ENCODE measurements at places on chromosomes 13 and 19.

GRCh38 chr19:52901842-52902241, 4.4 kb upstream of the ZNF320 start:
- no peak for DNase-seq

- no peak for DNase-seq
These were observed 39.1 kb downstream of the SMAD9 start for GRCh38 chr13:36880961-36881360.

- DNase-seq: no peak
These were observed 63.4 kb downstream of the KDM4B start for GRCh38 chr19:5032101-5032967.

DNA sequence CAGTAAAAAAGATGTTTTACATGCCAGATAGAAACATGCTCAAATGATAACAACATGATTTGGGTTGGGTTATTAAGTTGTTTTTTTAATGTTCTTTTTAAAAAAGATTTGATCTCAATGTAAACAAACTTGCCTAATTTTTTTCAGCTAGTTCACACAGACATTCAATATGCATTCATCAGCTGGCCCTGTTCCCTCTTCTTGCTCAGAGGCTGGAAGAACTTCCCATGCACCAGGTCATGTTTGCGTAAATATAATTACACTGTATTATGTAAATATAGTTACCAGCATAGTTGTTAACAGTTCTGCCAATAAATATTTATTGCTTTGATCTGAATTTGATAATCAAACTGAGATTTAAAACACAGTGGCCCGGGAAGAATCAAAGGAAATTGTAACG, 70.6 kb downstream of the ATP11A start:
- no peak for DNase-seq

DNA sequence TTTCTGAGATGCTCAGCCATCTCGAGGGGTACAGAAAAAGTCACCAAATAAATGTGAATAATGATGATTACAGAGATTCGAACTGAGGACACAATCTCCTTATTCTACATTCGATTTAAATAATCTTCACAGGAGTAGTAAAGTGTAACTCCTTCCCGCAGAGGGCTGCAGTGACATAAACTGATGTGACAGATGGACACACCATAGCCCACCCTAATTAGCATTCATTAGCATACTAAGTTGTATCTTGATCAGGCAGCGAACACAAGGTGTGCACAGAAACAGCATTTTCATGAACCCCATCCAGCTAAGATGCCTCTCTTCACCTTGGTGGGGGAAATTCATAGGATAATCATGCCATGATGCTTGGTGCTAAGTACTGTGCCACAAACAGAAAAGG, 83.0 kb downstream of the TNFSF11 start:
- no peak for DNase-seq

- DNase-seq: no peak
These were observed 1.0 kb downstream of the SMIM24 start for GRCh38 chr19:3479177-3479833.

DNA sequence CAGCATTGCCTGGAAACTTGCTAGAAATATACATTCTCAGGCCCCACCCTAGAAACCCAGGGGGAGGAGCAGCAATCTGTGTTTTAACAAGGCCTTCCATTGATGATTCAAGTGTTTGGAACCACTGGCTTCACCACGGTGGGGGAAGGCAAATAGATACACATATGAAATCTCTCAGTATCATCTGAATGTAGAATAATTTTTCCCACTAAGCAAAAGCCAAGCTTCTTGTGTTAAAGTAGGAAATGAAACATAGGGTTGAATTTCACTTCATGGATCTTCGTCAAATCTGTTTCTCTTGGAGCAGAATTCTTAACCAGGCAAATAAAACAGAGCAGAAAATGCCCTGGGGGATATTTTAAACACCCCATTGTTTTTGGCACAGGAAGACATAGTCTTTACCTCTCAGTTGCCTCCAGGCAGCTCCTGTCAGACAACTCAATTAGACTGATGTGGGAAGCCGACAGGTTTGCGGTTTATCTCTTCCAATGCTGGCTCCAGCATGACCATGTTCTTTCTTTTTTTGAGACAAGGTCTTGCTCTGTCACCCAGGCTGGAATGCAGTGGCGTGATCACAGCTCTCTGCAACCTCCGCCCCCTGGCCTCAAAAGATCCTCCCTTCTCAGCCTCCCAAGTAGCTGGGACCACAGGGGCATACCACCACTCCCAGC, 213.0 kb downstream of the FOXO1 start:
- DNase-seq: no peak

DNA sequence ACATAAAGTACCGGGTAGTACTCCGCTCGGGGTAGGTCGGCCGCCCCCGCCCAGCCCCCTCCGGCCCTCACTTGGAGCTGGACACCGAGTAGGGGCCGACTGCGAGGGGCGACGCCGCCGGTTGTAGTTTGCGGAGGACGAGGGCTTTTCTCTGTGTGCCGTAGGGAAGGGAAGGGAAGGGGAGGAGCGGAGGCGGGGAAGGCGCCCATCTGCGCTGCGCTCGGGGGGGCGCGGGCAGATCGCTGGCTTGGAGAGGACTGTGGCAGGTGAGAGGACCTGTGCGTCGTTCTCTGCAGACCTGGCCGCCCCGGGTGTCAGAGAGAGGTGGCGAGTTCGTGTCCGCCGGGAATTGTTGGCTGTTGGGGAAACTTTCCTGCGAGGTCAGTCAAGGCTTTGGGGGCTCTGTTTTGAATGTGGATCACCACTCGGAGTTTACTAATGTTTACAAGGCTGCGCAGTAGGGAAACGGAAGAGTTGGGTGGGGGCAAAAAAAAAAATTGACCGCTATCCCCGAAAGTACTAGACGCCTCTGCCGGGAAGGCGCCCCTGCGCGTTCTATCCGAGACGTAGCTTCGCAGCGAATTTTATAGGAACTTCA, 1.4 kb downstream of the ING1 start:
- no peak for DNase-seq

DNA sequence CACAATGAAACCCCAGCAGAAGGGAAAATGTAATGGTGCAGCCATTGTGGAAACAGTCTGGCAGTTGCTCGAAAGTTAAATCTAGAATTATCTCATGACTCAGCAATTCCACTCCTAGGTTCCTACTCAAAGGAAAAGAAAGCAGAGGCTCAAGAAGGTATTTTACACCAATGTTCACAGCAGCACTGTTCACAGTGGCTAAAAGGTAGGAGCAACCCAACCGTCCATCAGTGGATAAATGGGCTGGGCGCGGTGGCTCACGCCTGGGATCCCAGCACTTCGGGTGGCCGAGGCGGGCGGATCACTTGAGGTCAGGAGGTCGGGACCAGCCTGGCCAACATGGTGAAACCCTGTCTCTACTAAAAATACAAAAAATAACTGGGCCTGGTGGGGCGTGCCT, 25.9 kb downstream of the ZFR2 start:
- no peak for DNase-seq

GRCh38 chr13:33869005-33869404, 51.1 kb downstream of the RFC3 start:
- DNase-seq: no peak

DNA sequence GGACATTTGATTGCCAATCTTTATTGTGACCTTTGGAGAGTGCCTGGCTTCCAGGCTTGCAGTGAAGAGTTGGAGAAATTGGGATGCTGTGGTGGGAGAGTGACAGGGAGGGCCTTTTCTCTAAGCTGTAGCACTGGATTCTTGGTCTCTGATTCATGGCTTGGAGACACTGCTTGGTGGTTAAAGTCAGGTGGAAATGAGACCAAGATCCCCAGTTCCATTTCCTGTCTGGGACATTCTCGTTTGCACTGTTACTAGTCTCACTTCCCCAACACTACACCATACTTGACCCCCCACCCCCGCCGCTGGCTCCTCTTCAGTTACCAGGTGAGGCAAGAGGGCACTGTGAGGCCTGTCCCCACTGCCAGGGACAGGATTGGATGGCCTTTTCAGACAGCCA, 2.9 kb downstream of the SUPT5H start:
- DNase-seq: no peak

- DNase-seq: no peak
These were observed 37.7 kb upstream of the DCUN1D2 start for GRCh38 chr13:113528101-113528812.

GRCh38 chr19:30304540-30304939, 67.6 kb upstream of the ZNF536 start:
- DNase-seq: no peak

- DNase-seq: no peak
These were observed 130.3 kb downstream of the USP12 start for GRCh38 chr13:27041341-27041740.

DNA sequence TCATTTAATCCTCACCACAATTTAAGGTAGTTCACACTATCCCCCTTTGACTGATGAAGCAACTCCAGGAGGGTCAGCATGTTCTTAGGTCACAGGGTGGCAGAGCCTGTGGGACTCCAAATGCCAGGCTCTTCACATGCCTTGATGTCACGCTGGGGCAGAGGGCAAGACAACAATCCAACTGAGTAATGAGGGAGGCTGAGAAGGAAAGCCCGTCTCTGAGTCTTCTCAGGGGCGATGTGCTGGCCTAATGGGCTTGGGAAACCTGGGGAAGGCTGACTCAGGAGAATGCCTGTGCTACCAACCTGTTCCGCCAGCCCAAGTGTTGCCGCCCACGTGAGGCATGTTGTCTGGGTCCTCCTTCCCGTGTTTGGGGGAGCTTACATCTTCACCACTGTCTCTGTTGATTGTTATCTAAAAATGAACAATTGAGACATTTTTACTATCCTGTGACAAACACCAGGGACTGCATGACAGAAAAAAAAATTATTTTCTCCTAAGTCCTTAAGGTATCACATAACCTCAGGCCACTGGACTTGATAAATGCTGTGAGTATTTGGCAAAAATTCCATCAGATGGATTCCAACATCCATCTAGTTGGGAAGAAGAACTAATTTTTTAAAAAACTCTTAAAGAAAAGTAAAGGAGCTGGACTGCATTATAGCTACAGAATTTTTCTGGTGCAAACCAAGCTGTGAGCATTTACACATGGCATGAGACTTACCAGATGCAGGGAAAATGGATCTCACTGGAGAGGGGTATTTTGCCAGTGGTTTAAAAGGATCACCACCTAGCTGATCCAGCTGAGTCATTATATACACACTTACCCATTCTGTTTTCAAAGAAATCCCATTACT, 157.5 kb downstream of the RGCC start:
- no peak for DNase-seq

DNA sequence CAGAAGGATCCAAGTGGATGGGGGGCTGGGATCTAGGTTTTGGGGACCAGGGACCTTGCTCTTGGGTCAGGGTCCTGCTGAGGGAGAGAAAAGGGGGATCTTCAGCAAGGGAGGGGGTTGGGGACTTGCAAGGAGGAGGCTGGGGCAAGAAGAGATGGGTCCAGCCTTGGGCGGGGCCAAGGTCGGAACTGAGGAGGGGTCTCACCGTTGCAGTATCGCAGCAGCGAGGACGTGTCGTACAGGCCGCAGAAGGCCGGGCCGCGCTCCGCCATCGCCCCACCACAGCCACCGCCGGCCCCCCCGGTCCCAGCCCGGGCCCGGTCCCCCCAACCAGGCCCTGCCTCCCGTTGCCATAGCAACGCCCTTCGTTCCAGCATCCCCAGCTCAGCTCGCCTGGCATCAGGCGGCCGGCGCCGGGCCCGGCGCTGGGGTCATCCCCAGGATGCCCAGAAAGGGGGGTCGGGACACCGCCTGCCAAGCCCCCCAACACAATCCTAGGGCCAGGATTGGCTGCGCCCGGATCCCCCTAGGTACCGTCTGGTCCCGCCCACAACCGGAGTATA, 6.0 kb upstream of the EML2 start:
- no peak for DNase-seq

- no peak for DNase-seq
These were observed 1.1 kb downstream of the NAA16 start for GRCh38 chr13:41312176-41312500.

- no peak for DNase-seq
These were observed 110.3 kb upstream of the VSTM2B start for GRCh38 chr19:29415507-29415906.

- no peak for DNase-seq
These were observed 57.9 kb downstream of the SPACA7 start for GRCh38 chr13:112434032-112434431.

DNA sequence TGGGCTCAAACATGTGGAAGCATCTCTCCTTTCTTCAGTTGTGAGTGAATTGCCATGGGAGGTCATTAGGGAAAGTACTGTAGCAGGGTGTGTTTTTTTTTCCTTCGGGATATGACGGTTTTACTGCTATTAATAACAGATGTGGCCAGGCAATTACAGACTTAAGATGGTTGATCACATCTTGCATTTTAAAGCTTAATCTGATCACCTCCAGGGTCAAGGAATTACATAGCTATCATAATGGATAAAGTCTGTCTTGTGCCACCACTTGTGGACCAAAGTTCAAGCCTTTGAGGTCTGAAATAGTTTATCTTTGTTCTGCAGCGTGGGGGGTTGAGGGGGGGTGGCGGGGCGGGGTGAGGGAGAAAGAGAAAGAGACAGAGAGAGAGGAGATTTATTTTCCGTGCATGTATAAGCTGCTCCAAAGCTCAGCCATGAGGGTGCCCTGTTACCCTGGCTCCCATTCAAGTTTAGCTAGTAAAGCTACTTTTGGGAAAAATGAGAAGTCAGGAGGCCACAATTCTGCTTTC, 5.5 kb upstream of the SERP2 start:
- DNase-seq: no peak

GRCh38 chr13:44112700-44113329, 233.1 kb downstream of the LACC1 start:
- DNase-seq: no peak

- DNase-seq: no peak
These were observed 584.2 kb upstream of the SLITRK1 start for GRCh38 chr13:84466461-84466860.

DNA sequence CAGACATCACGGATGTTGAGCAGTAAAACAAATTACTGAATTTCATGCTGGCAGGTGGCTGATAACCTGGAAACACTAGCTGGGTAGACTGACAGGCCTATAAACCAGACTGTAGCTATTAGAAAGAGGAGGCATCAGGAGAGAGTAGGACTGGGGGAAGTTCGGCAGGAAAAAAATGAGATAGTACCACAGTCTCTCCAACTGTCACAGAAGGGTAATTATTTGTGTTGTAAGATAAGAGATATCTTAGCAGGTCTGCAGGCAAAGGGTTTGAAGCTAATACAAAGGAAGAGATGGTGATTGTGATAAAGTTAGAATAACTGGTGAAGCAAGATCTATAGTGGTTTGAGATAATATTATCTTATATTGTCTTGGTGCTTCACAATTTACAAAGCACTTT, 41.7 kb downstream of the MIPEP start:
- DNase-seq: no peak

DNA sequence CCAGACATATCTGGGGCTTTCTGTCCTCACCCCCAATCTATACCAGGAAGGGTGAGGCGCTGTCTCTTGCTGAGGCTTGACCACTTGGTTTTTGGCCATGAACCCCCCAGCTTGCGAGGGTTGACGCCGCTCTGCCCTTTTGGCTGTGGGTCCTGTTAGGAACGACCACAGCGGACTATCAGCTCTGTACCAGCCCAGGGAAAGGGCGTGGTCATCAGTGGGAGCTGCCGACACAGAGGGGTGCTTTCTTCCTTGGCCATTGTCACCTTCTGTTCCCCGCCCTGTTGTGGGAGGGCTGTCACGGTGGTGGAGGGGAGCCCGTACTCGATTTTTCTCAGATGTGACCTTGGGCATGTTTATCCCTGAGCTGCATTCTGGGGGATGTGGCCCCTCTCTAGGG, 5.7 kb downstream of the DCAF15 start:
- no peak for DNase-seq

- DNase-seq: no peak
These were observed 24.6 kb upstream of the BCL3 start for GRCh38 chr19:44723952-44724319.

All from NCI-H1048 (cell line).